AG09319 (cell line): ENCODE measurements at places on chromosomes 5 and 9.

GRCh38 chr5:141866096-141866495 lies 12.1 kb downstream of the PCDH1 start:
- no peak for DNase-seq

GRCh38 chr5:132024789-132025402 lies 13.4 kb upstream of the ACSL6 start:
- no peak for DNase-seq

DNA sequence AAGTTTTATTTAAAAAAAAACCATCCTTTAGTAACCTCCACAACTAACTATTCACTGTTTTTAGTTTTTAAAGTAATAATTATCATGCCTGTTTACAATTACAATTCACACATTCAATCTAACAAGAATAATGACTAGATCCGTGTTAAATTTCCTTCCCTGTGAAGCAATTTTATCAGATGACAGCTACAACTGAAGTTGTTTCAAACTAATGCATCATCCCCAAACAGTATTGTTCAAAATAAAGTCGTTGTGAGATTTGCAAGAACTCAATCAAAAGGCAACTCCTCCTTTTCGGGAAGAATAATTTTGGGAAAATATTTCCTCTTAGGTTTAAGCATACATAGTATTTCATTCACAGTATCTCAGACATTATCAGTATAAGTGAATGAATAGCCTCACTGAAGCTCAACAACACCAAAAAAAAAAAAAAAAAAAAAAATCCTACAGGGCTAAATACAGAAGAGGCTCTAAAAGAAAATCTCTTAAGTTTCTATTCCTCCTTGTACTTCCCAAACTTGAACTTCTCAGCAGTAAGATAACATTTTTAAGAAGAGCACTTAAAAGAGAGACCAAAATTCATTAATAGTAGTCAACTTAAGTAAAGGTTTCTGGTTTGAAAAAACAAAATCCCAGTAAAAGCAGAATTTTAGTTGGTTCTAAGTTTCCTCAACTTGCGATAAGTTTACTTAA lies 9.4 kb downstream of the C9orf72 start:
- DNase-seq, result no peak

DNA sequence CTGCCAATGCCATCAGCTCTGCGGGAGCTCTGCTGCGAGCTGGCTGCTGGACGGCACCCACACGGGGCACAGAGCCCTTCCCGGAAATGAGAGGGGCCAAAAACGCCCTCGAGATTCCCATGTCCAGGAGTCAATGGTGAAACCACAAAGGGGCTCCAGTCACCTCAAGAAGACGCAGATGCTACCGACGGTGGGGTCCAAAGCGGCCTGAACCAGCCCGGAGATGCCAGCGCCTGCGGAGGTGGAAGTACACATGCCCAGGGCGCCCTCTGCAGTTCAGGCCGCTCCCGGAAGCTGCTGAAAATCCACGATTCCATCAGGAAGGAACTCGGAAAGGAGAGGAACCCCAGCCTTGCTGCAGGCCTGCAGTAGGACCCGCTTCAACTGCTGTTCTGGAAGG lies 82.4 kb upstream of the SELENOP start:
- DNase-seq, result no peak

DNA sequence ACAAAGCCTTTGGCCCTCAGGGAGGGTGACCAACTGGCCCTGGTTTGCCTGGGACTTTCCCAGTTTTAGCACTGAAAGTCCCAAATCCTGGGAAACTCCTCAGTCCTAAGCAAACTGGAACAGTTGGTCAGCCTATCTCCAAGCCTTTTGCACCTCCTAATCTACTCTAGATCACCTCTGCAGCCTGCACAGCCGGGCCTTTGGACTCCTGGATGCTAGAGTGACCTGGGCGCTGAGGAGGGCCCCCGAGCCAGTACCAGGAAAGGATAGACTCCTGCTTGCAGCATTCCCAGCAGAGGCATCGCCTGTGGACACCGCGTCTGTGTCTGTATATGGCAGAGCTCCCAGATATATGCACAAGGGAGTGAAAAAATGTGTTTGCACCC lies 15.1 kb downstream of the IRF1 start:
- no peak for DNase-seq

DNA sequence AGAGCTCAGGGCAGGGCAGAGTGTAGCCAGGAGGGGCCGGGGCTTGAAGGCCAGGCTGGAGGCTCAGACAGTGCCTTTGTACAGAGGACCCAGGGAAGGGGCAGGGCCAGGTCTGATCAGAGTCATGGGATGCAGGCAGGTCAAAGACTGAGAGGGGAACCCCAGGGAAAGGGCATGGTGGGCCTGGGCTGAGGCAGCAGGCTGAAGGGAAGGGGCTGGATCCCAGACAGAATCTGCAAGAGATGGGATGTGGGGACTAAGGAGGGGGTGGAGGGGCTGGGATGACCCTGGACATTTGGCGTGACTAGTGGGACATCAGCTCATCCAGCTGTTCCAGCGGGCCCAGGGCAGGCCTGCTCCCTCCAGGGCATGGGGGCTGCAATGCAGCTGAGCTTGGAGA lies 15.5 kb upstream of the MRNIP start:
- DNase-seq, result no peak

DNA sequence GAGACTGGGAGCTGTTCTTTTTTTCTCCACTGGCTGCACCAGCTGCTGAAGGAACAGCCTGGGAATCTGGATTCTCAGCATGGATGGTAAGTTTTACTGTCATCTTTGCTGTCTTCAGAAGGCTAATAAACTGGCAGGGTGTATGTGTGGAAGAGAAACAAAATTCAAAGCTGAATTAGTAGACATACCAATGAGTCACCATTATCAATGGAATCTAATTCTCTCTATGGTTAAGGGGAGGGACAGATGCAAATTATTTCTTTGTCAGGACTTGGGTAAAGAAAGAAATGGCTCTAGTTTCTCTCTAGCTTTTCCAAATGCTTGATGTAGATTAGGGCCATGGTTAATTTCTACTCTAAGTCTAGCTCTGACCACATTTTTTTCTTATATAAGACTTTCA lies 154.2 kb downstream of the MPDZ start:
- no peak for DNase-seq

GRCh38 chr9:17824191-17824590 lies 245.3 kb downstream of the SH3GL2 start:
- no peak for DNase-seq

- no peak for DNase-seq
These were observed 20.8 kb downstream of the MAMDC2 start for GRCh38 chr9:70064496-70064895.

DNA sequence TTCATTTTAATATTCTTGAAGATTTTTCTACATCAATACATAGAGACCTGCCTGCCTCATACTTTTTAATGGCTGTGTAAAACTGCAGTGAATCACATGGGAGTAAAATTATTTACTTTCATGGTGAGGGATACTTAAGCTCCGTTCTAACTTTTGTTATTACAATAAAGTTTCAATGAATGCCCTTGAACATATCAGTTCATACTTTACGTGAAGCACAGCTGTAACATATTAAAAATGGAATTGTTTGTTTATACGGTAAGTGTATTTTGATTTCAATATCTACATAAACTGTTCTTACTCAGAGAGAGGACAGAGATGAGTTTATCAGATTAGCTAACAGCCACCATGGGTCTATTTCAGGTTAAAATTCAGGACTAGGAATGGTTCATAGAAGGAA lies 155.1 kb downstream of the NR3C1 start:
- no peak for DNase-seq

GRCh38 chr9:21465859-21466518 lies 16.1 kb downstream of the IFNE start:
- DNase-seq, result peak; percentile 38

DNA sequence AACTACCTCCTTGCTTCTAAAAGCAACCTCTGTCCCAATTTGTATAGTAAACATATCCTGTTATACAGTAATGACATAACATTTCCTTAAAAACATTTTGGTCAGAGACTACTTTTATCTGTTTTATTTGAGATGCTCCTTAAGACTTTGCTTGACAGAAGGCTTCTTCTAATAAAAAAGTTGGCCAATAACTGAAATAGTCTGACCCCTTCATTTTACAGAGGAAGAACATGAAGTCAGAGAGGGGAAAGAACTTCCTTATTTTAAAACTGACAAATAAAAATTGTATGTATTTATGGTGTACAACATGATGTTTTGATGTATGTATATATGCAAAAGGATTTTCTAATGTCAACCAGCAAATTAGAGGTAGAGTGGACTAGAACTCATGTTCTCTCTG lies 35.8 kb upstream of the SPARC start:
- no peak for DNase-seq

DNA sequence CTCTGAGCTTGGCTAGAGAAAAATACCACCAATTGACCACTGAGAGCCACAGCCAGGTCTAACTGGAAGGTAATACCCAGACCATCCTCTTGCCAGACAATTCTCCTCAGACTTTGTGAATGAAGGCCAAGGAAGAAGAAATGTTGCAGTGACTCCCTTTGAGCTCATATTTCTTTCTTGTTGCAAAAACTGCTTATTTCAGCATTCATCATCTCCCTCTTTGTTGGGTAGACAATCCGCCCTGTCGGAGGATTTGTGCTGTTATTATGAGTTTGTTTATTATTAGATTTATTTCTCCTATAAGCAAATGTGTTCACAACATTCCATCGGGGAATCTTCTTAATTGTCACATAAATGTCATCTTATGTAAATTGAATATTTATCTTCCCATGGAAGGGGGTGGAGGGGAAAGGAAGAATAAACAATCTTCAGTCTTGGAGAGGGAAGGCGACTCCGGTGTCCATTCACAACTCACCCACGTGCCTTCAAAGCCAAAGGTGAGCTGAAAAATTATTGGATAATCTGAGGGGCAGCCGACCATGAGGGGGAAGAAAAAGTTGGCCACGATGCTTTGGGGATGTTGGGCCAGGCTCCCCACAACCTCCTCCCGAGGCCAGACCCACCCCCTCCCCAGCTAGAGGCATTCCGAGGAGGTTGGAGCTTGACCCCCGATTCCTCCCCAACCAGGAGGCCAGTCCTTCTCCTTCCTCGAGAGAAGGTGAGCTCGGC lies 1.8 kb upstream of the JADE2 start:
- no peak for DNase-seq

DNA sequence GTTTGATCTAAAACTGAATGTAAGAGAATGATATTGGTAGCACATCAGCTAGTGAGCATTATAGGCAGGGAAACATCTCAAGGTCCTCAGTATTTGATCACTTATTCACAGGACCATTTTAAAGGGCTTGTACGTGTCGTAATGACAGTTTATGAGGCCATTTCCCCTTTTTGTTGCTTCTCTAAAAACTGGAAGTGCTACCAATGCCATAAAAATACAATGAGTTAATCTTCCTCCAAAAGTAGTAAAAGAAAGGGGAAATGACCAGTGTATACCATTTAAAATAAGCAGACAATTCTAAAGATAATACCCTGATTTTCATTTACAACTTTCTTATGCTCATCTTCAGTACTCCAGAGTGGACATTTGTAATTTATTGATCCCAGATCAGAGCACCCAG lies 285.8 kb upstream of the PCSK5 start:
- no peak for DNase-seq

DNA sequence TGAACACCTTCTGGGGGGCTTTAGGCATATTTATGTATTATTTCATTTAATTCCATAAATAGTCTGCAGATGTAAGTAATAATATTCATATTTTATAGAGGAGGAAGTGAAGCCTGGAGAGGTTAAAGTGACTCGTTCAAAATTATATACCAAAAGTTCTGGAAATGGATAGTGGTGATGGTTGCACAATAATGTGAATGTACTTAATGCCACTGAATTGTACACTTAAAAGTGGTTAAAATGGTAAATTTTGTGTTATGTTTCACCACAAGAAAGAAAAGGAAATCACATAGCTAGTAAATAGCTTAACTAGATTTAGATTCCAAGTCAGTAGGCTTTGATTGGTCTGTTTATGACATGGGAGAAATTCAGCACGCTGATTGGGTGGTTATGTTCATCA lies 13.0 kb upstream of the TMEFF1 start:
- no peak for DNase-seq

DNA sequence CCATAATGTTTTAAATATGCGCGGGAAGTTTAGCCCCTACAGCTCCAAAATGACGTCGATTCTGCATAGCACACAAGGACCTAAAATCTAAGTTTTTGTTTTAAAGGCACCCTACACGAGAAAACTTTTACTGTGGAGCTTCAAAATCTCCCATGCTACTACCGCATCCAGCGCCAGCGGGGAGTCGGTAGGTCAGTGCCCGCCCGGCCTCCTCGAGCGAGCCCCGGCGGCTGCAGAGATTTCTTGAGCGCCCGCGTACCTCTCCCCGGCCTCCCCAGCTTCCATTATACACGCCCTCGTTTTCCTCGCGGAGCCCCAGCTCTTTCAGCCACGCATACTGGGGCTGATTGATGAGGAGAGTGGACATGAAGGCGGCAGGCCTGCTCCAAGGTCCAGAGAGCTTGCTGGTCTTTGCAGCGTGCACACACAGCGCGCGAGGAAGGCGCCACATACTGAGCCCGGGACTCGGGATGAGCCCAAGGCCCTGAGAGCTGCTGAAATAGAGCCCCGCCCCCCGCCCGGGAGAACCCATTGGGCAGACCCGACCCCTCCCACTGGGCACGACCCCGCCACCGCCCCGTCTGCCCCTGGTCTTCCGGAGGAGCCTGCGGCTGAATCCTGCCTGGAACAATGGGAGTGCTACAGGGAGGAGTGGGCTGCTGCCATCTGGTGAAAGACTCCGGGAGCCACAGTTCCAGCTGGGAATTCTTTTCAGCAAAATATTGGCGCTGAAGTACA lies at the start of gene ALDH7A1:
Gene ALDH7A1 (minus strand): TSS at position 472 of the 738 bp plus-strand sequence. CDS start 21 bp downstream, at position 451.
- DNase-seq, result peak; percentile 87

GRCh38 chr9:91834740-91835139 lies 115.3 kb downstream of the ROR2 start:
- no peak for DNase-seq

- DNase-seq, result no peak
These were observed 483.0 kb upstream of the DMAC1 start for GRCh38 chr9:8282535-8282934.

GRCh38 chr5:123987956-123988355 lies 476.0 kb downstream of the CSNK1G3 start:
- DNase-seq, result no peak

DNA sequence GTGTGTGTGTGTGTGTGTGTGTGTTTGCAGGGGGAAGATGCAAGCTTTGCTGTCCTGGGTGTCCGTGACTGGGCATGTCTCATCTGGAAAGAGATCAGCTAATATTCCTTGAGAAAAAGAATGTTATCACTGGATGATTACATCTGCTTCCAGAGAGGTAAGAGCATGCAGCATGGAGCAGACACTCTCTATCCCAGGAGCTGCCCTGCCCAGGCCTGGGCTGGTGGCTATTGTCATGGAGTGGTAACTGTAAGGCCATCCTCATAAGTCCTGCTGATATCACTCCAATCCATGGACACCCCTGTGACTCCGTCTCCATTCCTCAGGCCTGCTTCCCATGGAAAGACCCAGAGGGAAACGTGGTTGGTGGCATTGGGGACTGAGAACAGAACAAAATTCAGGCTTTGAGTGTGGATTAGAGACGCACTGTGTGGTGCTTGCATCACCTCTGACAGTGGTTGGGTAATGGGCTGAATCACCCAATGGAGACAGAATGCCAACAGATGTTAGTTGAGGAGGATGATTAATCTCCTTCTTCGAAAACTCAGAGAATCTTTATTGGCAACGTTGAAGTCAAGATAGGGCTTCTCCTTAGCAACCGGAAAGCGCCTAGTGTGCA lies 52.0 kb upstream of the KCNIP1 start:
- peak; percentile 5 for DNase-seq

- DNase-seq, result no peak
These were observed 54.0 kb downstream of the FOXD1 start for GRCh38 chr5:73394610-73395009.
